ENCODE measurements at places on chromosomes 3 and 15.

GRCh38 chr15:92612891-92613290, 42.7 kb downstream of the FAM174B start:
- no peak for DNase-seq

DNA sequence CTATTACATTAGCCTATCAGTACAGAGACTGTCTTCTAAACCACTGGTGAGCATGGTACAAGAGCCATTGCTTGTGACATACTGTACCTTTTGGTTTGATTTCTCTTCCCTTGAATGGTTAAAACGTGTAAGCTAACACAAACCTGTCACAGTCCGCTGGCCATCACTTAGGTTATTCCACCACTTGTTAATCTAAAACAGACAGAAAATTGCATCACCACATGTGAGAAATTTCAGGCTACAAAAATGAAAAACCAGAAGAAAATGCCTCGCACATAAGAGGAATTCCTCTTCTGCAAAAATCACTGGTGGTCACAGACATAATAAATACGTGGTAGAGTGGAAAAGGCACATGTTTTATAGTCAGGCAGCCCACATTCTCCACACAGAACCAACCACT, 22.1 kb downstream of the PARL start:
- no peak for DNase-seq

GRCh38 chr3:47404431-47404876, 23.6 kb downstream of the PTPN23 start:
- DNase-seq, result no peak

GRCh38 chr3:119427669-119428068, 35.7 kb downstream of the TMEM39A start:
- DNase-seq, result no peak

DNA sequence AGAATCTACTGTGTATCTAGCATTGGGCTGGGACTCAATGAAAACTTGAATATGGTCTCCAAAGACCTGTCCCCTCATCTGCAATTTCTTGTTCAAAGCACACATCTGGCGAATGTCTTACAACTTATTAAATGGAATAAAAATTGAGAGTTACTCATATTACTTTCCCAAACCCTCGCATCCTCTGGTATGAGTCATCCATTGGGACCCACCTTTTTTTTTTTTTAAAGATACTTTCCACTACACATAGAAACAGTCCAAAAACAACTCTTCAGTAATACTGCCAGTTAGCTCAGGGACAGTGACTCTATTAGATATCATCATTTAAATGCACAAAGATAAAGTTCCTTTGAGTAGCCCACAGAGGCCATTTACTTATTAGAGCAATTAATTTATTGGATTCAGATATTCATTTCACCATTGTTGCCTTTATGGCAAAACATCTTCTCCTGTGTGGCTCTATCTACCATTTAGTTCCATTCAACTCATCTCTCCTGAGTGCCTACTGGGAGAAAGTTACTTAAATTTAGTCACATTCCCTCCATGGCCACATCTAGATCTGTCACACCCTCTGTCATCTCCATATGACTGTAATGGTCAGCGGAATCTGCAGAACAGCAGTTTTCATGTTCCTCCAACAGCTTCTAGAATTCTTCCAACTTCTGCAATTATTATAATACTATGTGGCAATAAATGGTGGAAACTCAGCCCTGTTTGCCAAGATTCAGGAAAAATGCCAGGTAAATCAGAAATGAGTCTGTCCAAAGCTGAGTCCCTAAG, 77.9 kb upstream of the ARHGEF3 start:
- no peak for DNase-seq

DNA sequence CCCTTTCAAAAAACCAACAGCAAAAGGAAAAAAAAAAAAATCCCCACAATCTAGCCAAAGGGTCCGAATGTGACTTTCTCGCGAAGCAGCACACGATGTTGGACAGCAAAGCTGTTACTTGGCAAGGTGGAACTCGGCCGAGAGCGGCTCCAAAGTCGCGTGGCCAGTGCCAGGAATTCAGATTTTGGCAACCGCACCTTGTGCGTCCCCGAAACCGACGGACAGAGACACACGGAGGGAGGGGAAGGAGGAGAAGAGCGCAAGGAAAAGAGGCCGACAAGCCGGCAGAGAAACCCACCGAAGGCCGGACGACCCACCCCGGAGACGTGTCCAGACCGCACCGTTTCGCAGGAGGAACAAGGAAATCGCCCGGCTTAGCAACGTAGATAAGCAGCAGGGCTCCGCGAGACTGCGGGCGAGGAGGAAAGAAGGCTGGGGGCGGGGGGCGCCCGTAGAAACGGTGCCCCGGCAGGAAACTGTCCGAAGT, 517.3 kb downstream of the MECOM start:
- no peak for DNase-seq

GRCh38 chr3:58214484-58215316, 3.9 kb upstream of the DNASE1L3 start:
- peak; percentile 25 for DNase-seq

- no peak for DNase-seq
Observed at GRCh38 chr3:29181149-29181780, 99.6 kb upstream of the RBMS3 start.

DNA sequence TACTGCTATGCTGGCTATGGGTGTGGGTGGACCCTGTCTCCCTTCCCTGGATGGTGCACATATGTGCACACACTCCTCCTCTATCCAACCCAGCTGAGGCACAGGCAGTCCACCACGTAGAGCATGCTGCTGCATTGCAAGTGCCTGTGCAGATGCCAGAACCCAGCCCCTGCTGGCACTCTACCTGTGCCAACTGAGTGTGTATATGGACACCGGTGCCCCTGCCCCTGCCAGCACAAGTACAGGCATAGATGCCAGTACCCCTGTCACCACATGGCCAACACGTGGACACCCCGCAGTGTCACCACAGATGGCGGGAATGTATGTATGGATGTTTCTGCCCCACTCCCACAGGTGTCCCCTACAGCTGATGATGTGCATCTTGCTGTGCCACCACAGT, 216.5 kb downstream of the ISL2 start:
- no peak for DNase-seq

- DNase-seq, result no peak
Observed at GRCh38 chr3:111627092-111627491, 31.9 kb upstream of the ZBED2 start.

- no peak for DNase-seq
Observed at GRCh38 chr3:2635511-2635910, 474.7 kb downstream of the IL5RA start.

DNA sequence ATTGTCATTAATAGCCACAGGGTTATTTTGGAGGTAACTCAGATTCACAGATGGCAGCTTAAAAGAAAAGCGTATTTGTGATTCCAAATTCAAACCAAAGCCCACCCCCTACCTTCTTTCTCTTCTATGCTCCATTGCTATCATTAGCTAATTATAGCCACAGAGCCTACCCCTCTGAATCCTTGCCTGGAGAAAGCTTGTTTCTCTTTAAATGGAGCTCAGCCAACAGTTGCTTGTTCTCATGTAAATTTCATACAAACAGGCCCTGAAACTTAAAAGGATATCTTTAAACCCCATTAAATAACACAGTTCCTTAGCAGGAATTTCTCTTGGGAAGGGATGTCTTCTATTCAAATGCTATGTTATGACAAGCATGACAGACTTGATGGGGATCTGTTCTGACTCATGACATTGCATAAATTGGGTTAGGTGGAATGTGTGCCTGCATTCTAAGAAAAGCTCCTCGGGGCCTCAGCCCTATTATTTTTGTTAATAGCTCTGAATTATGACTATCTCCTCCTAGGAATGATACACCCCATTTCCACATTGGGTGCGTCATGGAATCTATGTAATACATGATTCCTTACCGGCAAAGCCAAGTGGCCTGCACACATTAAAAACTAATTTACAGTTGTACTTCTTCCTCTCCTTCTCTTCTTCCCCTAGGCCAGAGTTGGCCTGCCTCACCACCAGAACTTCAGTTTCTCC, 265.8 kb downstream of the TAFA4 start:
- DNase-seq, result no peak

DNA sequence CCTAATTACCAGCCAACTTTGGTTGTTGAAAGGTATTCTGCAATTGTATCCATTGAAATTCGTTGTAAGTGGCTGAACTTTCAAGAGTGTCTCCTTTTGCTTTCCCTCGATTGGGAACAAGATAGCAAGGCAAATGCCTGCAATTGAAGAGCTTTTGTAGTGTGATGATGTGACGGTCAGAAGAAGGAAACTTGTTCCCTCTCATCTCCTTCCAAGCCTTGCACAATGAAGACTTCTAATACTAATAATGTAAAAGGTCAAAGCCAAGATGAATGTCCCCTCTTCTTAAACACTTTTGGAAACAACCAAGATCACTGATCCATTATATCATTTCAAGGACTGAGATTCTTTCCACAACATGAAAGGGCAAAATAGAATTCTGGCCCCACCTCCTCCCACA, 101.9 kb upstream of the LMCD1 start:
- no peak for DNase-seq

- DNase-seq, result no peak
Observed at GRCh38 chr3:9201266-9201665, 48.2 kb downstream of the SRGAP3 start.

GRCh38 chr15:92603278-92603677, 52.3 kb downstream of the FAM174B start:
- DNase-seq, result no peak

All from stimulated activated naive CD4-positive, alpha-beta T cell treated with Interleukin-2 at 50 U/mL for 16 hours (primary cell).